ENCODE measurements at places on chromosomes 7 and 10.

GRCh38 chr10:69733791-69734261, 67.9 kb upstream of the COL13A1 start:
- no peak for DNase-seq

DNA sequence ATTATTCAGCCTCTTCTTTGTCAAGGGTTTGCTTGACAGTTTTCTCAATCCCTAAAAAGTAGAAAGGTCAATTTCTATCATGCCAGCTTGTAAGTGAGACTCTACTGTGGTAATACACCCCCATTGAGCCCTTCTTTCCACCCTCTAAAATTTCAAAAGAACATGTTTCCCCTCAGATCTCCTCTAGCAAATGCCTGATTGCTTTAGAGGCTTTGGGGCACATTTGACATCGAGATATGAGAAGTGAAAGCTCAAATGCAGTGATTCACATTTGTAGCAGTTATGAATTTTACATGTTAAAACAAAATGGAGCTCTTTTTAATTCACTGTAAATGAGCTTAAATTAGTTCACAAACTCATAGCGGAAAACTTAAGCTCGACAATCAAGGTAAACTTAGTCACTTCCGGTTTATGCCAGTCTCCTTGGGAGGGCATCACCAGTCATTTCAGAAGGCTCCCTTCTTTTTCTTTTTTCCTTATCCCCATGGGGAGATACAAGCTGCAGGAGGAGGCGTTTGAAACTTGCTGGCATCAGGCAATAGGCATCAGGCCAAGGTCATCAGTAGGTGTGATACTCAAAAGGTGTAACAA, 55.3 kb upstream of the ADO start:
- DNase-seq: no peak

GRCh38 chr7:6655636-6656385, 18.7 kb downstream of the ZNF316 start:
- DNase-seq: no peak

DNA sequence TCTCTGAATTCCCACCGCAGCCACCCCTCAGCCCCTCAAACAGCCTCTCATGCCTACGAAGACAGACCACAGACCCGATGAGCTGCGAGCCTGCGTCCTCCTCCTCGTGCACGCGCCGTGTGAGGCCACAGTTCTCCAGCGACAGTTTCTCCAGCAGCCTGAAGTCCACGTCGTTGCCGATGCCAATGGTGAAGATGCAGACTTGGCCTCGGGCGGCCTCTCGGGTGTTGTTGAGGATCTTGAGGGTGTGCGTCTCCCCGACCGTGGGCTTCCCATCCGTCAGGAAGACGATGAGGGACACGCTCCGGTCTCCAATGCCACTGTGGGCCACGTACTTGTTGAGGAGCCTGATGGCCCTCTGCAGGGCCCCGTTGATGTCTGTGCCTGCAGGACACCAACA, 87.1 kb downstream of the ITIH5 start:
- DNase-seq: no peak

DNA sequence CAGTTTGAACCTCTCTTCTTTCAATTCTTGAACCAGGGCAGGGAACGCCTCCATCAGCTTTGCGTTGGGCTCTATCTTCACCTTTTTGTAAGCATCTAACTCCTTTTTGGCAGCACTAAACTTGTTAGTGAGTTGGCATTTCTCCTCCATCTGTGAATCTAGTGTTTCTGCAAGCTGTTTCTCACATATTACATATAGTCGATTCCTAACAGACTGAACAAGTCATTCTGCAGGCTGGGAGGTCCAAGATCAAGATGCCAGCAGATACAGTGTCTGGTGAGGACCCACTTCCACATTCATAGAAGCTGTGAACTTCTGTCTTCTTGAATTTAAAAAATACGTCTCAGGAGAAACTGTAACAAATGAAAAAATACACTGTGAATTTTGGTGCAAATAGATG, 539.7 kb downstream of the ANKRD7 start:
- no peak for DNase-seq

GRCh38 chr7:7479275-7479805, 56.3 kb downstream of the COL28A1 start:
- no peak for DNase-seq

- DNase-seq: no peak
Measured at GRCh38 chr7:26397796-26398426, 106.2 kb downstream of the SNX10 start.

DNA sequence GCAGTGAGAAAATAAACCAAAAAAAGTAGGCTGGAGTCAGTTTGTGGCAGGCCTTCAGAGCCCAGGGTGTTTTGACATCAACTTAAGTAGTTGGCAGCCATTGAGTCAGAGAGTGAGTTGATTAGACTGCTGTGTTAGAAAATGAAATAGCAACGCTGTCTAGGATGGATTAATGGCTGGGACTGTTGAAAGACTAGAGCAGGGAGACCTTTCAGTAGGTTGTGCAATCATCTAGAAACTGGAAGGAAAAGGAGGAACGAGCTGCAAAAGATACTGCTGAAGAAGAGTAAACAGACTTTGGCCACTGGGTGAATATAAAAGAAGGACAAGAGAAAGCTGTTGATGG, 28.6 kb upstream of the TRIL start:
- no peak for DNase-seq

DNA sequence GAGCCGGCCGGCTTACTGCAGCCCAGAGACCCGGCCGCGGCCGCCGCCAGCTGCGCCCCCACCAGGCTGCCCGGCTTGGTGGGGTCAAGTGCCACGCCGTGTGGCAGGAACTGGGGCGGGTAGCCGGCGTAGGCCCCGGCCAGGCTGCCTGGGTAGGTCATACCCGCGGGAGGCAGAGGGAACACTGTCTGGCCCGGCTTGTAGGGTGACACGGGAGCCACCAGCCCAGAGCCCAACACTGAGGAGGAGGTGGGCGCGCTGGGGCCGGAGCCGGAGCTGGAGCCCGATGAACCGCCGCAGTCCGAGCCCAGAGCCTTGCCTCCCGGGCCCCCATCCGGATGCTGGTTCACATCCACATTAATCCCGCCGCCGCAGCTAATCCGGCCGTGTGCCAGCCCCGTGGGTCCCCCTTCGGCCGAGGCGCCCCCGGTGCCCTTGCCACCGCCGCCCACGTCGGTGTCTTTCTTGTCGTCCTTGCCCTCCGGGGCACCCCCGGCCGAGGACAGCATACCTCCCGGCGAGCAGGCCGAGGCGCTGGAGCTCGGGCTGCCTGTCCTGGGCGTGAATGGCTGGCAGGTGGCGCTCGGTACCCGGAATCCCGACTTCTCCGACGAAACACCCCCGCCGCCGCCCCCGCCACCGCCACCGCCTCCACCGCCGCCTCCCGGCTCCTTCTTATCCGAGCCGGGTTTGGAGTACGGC, 2.0 kb downstream of the ZNF503 start:
- DNase-seq: peak; percentile 86

GRCh38 chr7:105863876-105864275, 12.5 kb downstream of the ATXN7L1 start:
- no peak for DNase-seq

DNA sequence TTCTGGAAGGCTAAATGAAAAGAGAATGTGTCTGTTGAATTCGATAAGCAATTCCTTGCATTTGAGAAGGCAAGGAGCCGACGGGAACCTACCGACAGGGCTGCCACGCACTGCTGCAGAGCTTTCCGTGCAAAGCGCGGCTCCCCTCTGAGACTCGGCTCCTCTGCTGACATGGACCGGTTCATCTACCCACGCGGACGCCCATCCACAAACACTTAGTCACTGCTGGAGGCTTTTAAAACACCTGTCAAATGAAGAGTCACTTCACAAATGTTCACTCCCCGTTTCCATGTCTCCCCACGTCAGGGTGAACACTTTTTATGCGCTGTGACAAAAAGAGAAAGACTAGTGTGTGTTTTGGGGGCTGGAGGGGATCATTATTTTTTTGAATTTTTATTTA, 32.0 kb downstream of the AMZ1 start:
- no peak for DNase-seq

GRCh38 chr10:77223526-77224460, 413.8 kb downstream of the KCNMA1 start:
- DNase-seq: no peak

DNA sequence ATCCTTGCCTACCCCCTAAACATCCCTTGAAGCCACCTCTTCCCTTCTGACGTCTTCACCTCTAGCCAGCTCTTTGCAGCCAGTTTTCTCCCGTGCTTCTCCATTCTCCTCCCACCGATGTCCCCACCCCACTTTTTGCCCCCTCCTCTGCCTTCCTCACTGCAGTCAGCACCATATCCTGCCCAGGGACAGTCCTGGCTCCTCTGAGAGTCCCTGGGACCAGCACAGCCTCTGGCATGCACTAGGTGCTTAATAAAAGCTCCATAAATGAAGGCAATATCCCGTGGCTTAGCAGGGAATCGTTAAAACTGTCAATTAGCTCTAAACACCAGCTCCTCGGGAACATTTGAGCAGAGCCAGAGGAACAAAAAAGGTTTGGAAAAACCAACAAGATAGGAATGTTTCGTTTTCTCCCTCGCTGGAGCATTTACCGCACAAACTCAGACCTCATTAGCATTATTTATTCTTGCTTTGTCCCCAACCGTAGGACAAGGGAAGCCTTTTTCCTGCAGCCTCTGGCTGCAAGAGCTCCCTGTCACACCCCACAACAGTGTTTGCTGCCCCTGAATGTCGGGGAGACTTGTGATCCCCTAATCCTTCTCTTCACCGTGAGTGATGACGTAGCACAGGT, 16.1 kb downstream of the MYL10 start:
- no peak for DNase-seq

DNA sequence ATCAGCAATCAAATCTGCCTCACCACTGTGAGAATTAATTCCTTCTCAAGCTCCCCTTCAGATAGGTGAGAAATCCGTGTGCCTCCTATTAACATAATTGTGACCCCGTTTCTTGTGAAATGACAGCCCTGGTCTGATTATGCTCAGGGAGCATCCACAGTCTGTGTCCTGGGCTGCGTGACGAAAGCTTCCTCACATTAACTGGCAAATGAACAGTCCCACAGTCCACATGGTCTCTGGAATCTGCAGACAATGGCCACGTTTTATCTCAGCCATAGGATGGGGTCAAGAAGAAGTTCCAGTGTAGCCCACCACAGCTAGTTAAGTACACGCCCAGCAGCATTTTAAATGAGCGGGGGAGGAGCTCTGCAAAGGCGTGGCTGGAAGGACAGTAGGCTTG, 229.2 kb downstream of the RPS24 start:
- DNase-seq: no peak

DNA sequence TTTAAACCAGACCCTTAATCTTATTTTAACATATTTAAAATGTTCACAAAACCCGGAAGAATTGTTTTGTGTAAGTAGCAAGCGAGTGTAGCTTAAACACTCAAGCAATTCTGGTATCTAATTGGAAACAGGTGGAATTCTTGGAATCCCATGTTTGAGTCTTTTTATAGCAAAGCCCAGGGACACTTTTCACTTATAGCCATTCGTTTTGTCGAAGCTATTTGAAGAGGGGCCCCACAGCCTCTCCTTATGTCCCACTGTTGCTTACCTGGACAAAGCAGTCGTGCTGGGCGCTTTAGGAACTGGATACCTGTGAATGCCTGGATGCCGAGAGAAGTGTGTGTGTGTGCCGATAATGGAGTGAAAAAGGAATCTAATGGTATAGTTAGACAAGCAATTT, 3.3 kb downstream of the CUX1 start:
- no peak for DNase-seq

- DNase-seq: peak; percentile 47
Measured at GRCh38 chr7:116525298-116525912, 569 bp downstream of the CAV1 start.

DNA sequence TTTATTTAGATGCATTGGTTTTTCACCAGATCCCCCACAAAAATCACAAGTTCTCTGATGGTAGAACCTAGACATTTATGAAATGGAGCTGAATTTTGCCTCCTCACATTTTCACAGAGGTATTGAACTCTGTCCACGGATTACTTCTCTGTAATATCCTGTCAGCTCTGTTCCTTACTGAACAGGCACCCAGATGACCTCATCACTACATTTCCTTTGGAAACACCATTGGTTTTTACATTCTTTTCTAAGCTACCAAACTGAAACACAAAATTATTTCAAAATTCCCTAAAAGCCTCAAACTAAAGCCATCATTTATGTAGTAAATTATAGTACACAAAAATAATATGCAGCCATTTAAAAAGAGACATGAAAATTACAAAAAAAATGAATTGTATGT, 98.3 kb upstream of the KCNIP2 start:
- no peak for DNase-seq

DNA sequence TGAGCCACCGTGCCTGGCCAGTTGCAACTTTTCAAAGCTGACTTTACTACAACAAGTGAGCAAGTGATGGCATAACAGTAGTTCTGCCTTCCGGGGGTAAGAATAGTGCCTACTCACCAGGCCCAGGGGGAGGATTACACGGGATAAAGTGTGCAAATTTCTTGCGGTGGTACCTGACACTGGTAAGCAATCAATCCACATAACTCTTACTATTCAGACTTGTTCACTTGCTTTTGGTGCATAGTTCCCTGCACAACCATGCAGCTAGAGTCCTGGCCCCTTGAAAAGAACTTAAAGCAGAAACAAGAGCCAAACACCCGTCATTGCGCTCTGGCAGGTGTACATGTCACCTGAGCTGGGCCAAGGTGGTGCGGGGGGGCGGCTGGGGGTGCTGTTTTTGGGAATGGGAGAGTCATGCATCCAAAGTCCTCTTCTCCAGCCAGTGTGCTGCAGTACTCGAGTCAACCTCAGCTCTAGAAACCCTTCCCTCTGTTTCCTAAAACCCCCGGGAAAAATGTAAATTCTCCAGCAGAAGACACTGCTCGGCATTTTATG, 5.4 kb upstream of the COBL start:
- no peak for DNase-seq

GRCh38 chr10:5760515-5760914, 52.7 kb downstream of the GDI2 start:
- no peak for DNase-seq

GRCh38 chr10:128030498-128031072, 95.6 kb downstream of the MKI67 start:
- no peak for DNase-seq

- DNase-seq: no peak
Measured at GRCh38 chr7:84538268-84538667, 343.7 kb upstream of the SEMA3A start.

DNA sequence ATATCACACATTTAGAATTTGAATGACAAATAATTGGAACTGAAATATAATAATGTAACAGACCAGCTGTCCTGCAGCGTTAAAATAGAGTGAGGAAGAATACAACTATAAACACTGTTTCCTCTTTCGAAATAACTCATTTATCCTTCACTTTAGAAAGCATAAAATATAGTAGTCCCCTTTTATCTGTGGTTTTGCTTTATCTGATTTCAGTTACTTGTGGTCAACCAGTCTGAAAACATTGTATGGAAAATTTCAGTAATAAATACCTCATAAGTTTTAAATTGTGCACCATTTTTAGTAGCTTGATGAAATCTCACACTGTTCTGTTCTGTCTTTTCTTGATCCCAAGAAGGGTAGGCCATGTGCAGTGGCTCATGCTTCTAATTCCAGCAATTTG, 31.7 kb downstream of the POLR1F start:
- DNase-seq: no peak

- DNase-seq: no peak
Measured at GRCh38 chr10:17622061-17622460, 4.9 kb upstream of the HACD1 start.

- no peak for DNase-seq
Measured at GRCh38 chr10:90589825-90590224, 268.0 kb downstream of the HTR7 start.

All from right hindlimb (tissue), 1 donor.